ENCODE measurements at places on chromosomes 3 and 15.

DNA sequence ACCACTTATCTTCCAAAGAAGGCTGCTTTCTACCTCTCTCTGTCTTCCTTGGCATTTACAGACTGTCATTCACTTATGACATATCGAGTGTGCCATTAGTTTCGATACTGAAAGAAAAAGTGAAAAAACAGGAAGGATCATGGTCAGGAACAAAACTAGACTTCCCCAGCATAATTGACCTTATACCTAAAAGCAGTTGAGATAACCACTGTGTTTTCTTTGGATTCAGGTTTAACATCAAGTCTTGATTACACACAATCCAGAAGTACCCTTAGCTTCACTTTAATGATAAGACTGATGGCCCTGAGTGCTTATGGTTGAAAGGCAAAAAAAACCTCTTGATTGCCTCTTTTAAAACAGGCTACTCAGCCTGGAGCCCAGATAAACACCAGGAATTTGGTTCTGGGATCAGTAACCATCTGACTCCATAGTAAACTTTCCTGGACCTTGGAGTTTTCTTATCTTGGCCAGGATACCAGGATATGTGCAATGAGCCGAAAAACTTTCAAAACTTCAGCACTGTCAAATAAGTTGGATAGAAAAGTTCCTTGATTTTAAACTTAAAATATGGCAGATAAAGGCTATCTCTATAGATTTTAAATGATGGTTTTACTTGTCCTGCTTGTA is 5.0 kb upstream of the UACA start:
- DNase-seq = no peak

GRCh38 chr15:85672332-85673084 is 122.2 kb downstream of the KLHL25 start:
- peak; percentile 19 for DNase-seq

DNA sequence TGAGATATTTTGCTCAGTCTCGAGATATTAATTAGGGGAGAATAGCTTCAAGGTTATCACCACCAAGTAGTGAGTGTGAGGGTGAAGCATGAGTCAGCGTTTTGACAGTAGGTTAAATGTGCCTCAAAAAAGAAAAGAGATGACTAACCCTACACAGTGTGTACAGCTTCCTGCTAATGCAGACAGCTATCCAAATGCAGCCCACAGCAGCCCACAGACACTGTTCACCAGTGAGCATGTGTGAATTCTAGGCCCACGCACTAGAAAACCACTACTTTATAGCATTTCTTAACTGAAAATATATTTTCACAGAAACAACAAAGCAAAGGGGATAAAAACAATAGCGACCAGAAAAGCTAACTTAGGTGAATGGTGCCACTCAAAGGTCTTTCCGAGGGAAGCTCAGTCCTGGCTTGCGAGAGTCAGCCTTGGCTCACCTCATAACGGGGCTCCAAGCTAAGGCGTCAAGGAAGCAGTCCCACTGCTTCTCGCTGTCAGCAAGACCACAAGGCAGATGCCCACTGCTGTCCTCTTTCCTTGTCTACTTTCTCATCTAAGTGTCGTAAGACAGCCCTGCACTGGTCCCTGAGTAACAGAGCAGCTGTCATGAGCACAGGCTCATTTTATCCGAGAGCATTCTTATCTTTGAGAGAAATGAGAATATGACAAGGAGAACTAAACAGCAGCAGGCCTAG is 47.6 kb downstream of the TXNRD3 start:
- DNase-seq = peak; percentile 68

DNA sequence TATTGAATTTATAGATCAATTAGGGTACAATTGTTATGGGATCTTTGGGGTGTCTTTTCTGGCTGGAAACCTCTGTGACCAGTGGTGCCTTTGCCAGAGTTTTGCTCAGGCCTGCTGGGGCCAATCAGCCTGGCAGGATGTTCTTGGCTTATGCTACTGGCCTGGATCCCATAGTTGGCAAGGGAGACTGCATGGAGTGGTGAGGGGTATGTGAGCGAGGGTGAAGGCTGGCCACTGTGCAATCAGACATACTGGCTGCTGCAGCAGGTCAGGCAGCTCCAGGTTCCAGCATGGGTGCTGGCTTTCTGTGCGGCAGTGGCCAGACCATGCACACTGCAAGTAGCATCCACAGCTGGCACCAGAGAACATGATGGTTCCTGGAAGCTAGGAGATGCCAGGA is 1053.2 kb upstream of the GBE1 start:
- DNase-seq = no peak

DNA sequence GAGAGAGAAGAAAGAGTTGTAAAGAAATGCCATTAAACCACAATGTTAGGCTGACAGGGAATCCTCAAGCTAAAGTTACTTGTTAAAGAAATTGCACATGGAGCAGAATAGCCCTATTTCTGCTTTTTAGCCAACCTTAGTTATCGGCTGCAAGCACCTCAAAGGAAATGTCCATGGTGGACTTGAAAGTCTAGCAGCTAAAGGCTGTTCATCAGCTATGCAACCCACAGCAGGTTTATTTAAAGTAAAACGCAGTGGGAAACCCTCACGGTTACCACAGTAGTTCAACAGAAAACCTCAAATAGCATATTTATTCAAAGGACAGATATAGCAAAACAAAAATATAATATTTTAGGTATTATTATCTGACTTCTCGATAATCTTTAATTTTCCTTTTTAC is 967.2 kb downstream of the IGSF11 start:
- no peak for DNase-seq

DNA sequence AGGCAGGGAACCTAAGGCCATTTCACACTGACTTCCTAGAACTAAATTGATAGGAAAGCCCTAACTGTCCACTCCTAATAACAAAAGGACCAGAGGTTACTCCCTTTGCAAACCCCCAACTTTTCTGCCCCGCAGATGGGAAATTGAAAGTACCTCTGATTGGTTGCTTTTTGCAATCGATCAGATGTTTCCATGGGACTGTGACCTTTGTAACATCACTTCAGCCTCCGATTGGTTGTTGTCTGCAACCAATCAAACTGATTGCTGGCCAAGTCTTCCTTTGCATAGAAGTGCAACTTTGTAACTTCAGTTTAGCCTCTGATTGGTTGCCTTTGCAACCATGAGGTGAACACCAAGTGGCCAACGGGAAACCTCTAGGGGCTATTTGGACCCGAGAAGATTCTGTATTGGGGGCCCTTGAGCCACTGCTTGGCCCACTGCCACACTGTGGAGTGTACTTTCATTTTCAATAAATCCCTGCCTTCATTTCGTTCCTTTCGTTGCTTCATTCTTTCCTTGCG is 11.3 kb upstream of the KNL1 start:
- DNase-seq = peak; percentile 51

- DNase-seq = no peak
These were observed 31.9 kb downstream of the FBXO45 start for GRCh38 chr3:196600359-196600758.

- DNase-seq = peak; percentile 67
These were observed 1122.0 kb downstream of the ROBO1 start for GRCh38 chr3:78645628-78646310.

- DNase-seq = peak; percentile 21
These were observed 57.5 kb upstream of the PRR23E start for GRCh38 chr3:127135241-127136023.

- DNase-seq = no peak
These were observed 48.0 kb upstream of the WDR72 start for GRCh38 chr15:53807501-53807900.

DNA sequence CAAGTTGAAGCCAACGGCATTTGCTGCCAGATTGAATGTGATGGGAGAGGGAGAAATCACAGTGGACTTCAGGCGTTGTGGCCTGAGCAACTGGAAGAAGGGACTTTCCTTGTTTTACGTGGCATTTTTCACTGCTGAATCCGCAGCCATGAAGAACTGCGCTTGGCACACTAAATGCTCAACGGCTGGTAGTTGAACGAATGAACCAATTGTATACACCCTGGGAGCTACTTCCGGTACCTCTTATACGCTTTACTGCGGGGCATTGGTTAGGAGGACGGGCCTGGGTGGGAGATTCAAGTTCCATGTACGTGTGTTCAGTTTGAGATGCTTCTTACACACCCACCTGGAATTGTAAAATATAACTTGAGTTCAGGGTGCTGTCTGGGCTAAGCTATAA is 5.2 kb downstream of the SYNM start:
- no peak for DNase-seq

All from RPMI7951 (cell line).